ENCODE measurements at places on chromosomes 7 and 10.

DNA sequence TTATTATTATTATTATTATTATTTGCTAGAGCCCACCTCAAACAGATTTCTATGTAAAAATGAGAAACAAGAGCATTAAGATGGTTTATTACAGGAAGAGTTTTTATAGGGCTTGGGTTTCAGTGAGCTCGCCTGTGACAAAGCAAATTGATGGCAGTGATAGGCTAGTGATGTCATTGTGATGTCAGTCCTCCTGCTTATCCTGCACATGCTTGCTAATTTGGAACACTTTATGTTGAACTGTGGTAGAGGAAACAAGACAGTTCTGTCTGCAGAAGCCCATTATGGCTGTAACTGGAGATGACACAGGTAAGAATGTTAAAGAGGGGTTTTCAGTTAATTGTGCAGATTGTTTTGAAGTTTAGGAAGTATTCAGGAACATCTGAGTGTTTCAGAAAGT lies 68.3 kb downstream of the CREM start:
- no peak for DNase-seq

- no peak for DNase-seq
Observed at GRCh38 chr10:69323622-69324021, 45.3 kb downstream of the HK1 start.

DNA sequence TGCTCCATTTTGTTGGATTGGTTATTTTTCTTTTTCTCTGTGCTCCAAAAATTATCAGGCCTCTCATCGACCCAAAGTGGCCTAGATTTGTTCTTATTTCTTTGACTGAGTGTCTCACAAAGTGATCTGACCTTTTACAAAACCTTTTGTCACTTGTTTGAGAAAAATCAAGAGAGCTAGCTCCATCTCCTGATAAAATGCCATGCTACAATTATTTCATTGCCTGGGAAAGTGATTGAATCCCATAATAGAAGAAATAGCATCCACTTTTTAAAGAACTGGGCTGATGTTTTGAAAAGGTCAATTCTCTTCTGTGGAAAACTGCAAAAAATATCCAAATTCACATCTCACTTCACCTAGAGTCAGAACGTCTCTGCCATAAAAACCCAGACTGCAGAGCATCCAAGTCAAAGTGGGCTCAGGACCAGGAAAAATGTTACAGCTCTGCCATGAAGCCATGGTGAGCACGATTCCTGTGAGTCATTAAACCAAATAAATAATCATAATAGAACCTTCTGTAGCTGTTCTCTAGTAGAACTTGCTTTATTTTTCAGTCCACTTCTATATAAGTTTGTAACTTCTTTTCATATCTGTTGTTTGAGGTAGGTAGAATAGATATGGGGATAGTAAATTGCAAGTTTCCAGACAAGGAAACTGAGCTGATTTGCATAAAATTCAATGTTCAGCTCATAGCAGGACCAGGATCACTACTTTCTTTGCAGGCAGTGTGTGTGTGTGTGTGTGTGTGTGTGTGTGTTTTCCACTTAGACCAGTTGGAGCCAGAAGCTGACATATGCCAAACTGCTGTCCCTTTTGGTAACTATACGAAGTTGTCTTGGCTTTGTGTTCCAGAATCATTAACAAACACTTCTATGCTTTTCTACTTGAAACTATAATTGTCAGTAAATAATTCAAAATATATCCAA lies 632.5 kb upstream of the ANKRD30A start:
- no peak for DNase-seq

- no peak for DNase-seq
Observed at GRCh38 chr7:114970308-114970707, 48.4 kb downstream of the MDFIC start.

DNA sequence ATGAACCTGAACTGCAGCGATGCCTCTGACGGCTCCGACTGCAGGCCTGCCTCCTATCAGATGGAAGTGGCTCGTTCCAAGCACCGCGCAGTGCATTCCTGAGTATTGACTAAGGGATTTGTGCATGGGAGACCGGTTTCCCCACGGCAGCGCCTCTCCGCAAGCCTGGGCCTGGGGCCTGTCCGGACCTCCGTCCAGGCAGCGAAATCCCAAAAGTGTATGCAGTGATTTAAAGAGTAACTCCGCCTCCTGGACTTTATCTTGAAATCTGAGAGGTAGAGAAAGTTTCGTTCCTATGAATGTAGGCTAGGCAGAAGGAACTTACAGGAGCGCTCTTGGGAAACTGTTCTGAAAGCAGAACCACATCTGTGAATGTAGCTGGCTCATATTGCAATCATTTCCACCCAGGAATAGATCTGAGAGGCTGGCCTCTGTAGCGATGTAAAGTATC lies 106.2 kb upstream of the CELF2 start:
- no peak for DNase-seq

- DNase-seq, result no peak
Observed at GRCh38 chr10:114881417-114881816, 56.6 kb upstream of the TRUB1 start.

GRCh38 chr7:24540956-24541355 lies 32.3 kb upstream of the PALS2 start:
- DNase-seq, result no peak

DNA sequence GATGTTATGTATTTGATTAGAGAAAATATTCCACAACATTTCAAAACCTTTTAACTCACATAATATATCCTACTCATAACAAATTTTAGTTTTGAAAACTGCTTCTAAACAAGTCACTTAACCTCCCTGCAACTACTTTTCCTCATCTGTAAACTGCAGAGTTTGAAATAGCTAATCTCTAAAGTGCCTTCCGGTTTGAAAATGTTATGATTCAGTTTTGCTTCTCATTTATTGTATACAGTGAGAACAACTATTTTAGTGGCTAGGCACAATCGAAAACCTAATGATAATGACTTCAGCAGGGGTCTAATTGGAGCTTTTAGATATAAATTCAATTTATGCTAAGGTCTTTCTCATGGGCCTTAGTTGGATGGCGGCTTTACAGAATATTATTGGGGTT lies 30.7 kb upstream of the TEX47 start:
- no peak for DNase-seq

DNA sequence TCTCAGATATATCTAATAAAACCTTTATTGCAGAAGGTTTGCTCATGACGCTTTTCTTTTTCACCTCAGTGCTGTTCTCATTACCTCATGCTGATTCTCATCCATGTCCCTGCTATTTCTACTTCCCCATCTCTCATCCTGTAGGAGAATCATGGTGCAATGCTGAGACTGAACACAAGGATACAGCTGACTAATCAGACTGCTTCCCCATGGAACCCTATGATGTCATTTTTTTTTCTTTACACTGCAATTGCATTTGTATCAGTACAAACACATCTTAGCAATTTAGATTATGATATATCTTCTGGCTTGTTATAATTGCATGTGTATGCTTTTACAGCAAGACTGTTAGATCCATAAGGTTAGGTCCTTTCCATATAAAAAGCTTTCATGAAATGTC lies 93.7 kb downstream of the SEMA3A start:
- no peak for DNase-seq

- no peak for DNase-seq
Observed at GRCh38 chr10:131677671-131678070, 223.1 kb upstream of the PPP2R2D start.

DNA sequence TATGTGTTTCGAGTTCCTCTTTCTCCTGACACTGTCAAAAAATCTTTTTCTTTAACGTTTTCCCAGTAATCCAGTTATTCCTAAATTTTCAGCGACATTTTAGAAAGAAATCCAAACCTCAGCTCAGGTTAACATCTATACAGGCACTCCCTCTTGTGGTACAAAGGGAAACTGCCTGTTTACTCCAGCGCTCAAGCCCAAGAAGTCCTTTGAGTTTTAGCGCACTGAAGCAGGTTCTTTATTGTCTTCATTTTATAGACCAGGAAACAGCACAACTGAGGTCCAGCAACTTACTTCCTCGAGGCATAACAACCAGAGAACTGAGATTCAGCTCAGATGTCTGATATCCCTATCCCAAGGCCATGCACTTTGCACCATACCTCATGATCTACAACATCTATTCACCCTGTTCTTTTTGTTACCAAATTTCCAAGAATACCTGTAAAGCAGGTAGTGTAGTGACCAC lies 287.2 kb upstream of the MKLN1 start:
- DNase-seq, result peak; percentile 45

DNA sequence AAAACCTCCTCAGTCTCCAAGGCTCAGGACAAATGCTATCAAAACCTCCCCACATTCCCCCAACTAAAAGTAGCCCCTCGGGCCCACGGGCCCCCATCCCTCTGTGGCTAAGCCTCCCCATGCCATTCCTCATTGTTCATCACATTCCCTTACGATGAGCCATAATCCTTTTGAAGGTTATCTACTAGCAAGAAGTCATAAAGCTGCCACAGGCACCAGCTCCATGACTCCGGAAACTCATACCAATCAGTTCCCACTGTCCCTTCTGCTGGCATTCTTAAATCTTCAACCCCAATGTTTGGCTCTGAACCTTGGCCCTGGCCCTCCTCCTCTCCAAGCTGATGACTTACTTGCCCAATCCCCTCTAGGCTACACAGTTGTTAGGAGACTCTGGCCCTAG lies 19.4 kb upstream of the TM9SF3 start:
- no peak for DNase-seq

- DNase-seq, result no peak
Observed at GRCh38 chr10:123926401-123927264, 35.0 kb upstream of the CPXM2 start.

DNA sequence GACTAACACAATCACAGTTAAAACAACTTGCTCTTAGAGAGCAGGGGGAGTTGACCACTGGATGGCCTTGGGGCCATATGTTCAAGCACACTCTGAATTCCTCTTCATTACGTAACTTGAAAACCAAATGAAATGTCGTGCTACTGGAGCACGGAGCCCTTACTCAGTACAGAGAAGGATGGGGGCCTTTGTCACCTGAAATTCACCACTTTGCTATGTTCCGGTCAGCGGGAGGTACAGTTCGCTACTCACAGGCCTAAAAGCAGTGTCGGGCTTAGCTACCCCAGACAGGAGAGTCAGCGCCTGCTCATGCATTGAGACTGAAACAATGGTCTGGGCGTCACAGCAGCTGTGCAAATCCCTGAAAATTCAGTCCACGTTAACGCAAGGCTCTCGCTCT lies 39.6 kb downstream of the GLI3 start:
- no peak for DNase-seq

DNA sequence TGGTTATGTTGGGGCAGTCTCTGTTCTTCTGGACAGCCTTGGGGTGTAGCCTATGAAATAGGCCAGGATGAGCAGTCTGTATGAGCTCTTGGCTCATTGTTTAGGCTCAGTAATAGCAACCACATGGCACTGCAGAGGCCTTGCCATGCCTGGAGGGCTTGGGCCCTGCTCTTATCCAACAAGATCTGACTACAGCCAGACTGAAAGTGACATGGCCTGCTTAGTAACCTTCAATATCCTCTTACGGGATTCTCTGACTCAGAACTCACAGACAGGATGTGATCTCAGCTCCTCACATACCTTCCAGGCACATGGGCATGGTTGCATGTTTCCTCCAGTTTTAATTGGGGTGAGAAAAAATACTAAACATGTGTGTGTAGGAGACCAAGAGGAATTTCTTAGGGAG lies 289.3 kb downstream of the PTEN start:
- no peak for DNase-seq

DNA sequence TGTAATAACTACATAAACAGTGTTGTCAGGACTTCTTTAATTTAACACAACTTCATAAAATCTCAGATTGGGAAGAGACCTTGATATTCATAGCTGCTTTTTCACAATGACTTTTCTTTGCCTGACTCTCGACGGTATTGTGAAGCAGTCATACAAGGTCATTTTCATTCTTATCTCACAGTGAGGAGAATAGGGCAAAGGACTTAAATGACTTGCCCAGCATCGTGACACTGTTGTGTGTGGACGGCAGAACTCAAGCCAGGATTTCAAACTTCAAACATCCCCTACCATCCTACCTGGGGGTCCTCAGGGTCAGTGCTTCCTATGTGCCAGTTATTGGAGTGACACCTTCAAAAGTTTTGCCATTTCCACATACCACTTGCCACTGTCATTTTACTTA lies 138.5 kb upstream of the GDF10 start:
- DNase-seq, result no peak

DNA sequence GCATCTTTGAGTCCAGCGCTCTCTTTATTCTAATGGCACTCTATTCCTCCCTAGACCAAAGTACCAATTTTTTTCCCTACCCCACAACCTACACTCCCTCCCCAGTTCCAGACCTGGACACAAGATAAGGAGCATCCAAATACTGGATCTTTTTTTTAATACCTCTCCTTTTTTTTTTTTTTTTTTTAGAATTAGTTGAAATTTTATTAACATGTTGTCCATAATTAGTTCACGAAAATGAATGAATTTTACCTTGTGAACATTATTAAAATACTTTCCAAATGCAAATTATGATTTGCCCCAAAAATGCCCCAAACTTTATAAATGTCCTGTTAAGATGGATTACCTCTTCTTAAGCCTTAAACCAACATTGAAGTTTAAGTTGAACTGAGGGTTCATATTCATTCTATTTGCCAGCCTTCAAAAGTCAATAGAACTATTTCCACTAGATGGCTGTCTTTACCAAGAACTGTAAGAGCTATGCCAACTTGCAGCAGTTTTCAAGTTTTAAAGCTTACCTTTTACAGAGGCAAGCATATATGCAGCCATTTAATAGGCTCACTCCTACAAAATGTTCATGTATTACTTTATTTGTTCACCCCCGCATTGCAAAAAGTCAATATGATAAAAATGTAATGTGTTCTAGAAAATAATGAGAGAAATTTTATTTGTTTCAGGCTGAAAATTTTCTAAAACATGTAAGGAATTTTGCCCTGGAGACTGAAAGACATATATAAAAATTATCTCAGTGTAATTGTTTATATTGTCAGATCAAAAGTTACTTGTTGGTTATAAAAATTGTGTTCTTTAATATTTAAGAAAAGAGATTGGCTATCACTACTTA lies 39.7 kb upstream of the TNKS2 start:
- DNase-seq, result no peak

GRCh38 chr10:28425422-28425821 lies 107.5 kb upstream of the WAC start:
- no peak for DNase-seq

GRCh38 chr7:3995187-3995586 lies 686.9 kb upstream of the FOXK1 start:
- no peak for DNase-seq

- no peak for DNase-seq
Observed at GRCh38 chr7:27430105-27430504, 187.5 kb downstream of the EVX1 start.

DNA sequence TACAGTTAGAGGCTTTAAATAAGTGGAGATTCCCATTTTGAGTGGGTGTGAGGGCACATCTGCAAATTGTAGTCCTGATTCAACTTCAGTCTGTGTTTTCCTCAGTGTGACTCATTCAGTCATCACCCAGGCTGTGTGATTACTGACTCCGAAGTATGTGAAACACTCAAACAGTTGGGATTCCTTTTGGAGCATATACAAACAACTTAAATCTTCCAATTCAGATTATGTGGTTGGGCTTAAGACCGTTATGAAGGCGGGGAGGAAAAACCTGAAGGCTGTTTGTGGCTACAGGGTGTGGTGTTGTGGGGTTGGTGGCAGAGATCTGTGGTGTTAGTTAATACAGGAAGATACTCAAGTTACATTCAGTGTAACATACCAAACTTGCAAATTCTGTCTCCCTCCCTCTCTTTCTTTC lies 259.7 kb upstream of the FERD3L start:
- DNase-seq, result no peak

GRCh38 chr10:2985729-2986232 lies 81.6 kb upstream of the PFKP start:
- peak; percentile 25 for DNase-seq

GRCh38 chr7:129825209-129825970 lies 127.4 kb downstream of the UBE2H start:
- peak; percentile 86 for DNase-seq

- no peak for DNase-seq
Observed at GRCh38 chr10:91194497-91195179, 25.8 kb upstream of the PCGF5 start.
